ENCODE measurements at places on chromosomes 13 and 19.

DNA sequence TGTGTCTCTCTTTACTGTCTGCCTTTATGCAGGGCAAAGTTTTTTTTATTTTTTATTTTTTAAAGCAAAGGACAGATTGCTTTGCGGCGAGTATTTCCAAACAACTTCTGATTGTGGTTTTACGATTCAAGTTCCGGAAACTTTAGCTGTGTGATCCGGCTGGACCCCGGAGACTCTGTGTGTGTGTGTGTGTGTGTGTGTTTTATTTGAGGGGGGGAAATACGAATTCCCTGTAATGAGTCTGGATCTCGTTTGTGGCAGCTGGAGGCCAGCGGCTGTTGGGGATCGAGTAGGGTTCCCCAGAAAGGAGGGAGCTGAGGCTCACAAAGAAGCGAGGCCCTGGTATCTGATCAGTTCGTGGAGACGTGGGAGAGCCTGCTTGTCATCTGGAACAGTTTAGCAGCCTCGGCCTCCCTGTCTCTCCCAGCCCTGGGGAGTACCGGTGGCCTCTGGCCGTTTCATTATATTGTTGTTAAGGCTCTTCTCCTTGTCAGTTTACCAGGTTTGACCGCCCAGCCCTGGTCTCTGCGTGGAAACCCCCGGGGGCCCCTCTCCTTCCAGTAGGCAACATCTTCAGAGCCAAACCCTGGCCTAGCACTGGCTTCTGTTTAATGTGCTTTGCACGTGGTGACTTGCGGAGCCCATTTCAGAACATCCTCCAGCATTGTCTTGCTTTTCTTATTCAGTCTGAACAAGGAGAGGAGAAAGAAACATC, 1.3 kb downstream of the FARP1 start:
- DNase-seq = no peak

GRCh38 chr13:113080901-113081521, 24.6 kb upstream of the F7 start:
- DNase-seq = no peak

- no peak for DNase-seq
These were observed 102.3 kb upstream of the ABCC4 start for GRCh38 chr13:95403349-95404140.

GRCh38 chr13:46663206-46664037, 110.5 kb downstream of the LRCH1 start:
- no peak for DNase-seq

- no peak for DNase-seq
These were observed 12.2 kb upstream of the ZNF304 start for GRCh38 chr19:57338877-57339276.

GRCh38 chr19:51002089-51002532, 707 bp upstream of the KLK8 start:
- DNase-seq = no peak

- no peak for DNase-seq
These were observed 16.4 kb downstream of the ZNF175 start for GRCh38 chr19:51587264-51588191.

- DNase-seq = no peak
These were observed 885.2 kb downstream of the PCDH9 start for GRCh38 chr13:66344805-66345517.

- no peak for DNase-seq
These were observed 137.8 kb upstream of the TSC22D1 start for GRCh38 chr13:44713788-44714469.

DNA sequence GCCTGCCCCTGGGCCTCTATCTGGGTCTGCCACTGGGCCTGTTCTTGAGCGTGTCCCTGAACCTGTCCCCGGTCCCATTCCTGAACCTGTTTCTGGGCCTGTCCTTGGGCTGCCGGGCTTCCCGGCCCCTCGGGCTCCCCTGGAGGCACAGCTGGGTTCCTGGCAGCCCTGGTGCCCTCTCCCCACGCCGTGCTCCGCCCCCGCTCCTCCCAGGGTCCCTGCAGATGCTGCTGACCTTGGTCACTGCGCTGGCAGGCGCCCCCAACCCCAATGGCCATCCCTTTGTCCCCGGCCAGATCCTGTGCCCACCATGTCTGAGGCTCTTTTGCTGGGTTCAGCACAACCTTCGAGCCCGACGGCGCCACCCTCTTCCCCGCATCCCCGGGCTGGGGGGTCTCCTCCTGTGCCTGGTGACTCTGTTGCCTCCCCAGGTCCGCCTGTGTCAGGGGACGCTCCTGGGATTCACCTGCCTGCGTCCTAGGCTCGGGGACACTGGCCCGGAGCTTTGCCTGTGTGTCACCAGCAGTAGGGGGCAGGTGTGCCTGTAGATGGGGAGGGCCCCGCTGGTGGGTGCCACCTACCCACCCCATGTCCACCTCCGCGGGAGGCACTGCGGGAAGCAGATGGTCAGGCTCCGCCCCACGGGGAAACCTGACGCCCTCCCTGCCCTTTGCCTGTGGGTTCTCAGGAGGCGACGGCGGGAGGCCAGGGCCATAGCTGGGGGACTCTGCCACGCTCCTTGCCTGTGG, 41.0 kb upstream of the GRTP1 start:
- DNase-seq = no peak

DNA sequence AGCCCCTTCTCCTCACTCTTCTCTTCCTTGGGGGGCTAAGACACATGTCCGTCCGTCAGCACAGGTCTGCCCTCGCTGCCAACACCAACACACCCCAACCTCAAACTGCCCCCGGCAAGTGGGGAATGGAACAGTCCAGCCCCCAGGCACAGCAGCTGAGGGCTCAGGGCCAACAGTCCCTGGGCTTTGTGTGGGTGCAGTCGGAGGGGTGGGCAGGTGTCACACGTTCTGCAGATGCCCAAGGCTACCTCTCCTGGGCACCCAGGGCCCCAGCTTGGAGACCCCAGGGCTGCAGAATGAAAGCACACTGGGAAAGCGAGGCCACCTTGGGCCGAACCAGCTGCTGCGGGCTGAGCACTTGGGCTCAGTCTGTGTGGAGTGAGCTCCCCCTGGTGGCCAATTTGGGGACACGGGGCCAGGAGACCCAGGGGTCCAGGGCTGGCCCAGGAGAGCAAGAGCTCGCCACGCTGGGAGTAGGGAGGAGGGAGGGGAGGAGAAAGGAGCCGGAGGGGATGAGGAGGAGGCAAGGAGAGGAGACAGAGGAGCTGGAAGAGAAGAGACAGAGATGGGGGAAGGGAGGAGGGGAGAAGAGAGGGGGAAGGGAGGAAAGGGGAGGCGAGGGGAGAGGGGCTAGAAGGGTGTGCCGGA, 14.0 kb upstream of the ATP8B3 start:
- peak; percentile 79 for DNase-seq

DNA sequence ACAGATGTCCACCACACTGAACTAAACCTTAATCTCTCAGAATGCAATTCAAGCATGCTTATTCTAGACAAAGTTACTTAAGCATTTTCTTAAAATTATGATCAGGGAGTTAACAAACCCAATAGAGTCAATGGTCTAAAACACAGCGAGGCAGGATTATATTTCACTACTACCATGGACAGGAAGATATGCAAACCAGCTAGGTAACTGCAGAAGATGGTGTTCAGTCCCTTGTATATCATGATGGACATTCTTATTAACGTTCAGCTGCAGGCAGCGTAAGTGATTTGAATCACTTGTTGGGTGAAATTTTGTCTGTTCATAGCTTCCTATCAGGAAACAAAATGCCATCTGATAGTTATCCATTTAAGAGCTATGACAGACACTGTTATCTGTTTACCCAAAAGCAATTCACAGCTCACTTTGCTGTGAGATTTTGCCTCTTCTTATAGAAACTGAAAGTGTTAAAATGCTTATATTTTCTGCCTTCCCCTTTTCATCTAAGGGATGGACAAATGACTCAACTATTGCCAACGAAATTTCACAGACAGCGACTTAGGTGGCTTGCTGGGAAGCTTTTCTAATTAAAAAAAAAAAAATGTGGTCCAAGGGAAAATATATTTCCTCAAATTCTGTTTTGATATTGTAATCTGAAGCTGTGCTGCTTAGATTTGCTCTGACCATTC, 591.9 kb downstream of the DACH1 start:
- DNase-seq = no peak

DNA sequence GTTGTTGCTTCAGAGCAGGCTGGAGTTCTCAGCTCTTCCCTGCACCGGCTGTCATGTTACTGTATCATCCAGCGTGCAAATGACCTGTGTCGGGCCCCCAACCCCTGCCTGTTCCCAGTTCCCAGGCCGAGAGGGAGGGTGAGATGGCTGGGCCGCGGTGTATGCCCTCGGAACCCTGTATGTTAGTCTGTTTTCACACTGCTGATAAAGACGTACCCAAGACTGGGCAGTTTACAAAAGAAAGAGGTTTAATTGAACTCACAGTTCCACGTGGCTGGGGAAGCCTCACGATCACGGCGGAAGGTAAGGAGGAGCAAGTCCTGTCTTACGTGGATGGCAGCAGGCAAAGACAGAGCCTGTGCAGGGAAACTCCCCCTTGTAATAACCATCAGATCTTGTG, 10.9 kb downstream of the TMEM255B start:
- DNase-seq = no peak

GRCh38 chr13:78652651-78653050, 6.3 kb downstream of the OBI1 start:
- no peak for DNase-seq

DNA sequence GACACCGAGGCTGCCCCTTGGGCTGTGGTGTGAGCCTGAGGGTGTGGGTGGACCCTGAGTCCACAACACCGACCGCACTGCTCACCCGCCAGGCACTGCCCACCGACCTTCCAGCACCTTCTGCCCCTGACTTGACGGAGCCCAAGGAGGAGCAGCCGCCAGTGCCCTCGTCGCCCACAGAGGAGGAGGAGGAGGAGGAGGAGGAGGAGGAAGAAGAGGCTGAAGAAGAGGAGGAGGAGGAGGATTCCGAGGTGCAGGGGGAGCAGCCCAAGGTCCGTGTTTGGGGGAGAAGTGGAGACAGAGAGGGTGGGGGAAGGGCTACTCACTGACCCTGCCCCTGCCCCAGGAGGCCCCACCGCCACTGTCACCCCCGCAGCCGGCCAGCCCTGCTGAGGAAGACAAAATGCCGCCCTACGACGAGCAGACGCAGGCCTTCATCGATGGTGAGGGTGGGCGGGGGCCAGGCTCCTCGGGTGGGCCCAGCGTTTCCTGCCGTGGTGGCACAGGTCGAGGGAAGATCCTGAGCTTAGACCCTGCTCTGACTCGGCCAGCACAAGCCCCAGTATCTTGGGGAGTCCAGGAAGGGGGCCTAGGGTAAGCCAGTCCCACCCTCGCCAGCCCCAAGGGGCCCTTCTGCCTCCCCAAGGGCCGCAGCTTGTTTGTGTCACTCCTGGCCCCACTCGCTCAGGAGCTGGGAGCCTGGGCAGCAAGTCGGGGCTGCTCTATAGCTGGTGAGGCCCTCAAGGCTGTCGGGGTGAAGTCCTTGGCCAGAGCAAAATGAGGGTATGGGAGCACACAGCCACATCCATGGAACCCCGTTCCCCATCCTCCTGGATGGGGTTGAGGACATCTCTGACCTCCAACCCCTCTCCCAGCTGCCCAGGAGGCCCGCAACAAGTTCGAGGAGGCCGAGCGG, 12.2 kb downstream of the PRKCSH start:
- no peak for DNase-seq
